Hair follicle dermal papilla cell (primary cell): ENCODE measurements at places on chromosomes 3 and 15. TPM values are rescaled to one million over a fixed set of nuclear protein-coding genes. Genes with fewer than 3 reads are reported as not detected.

RPL4 gene
- total RNA-seq = 2,559 and 3,846 TPM in 2 replicates

FAM107A gene
- total RNA-seq = 0.32 and 0.85 TPM in 2 replicates

RBP2 gene
- total RNA-seq = not detected in 2 replicates

SLC22A14 gene
- total RNA-seq = 0.16 and 0.49 TPM in 2 replicates

RAD51 gene
- total RNA-seq = 1.1 and 1.8 TPM in 2 replicates

PPP4R2 gene
- 54.8 and 56.8 TPM in 2 replicates for total RNA-seq

TMEM212 gene
- not detected in 2 replicates for total RNA-seq

TUSC7 gene
- total RNA-seq = not detected in 2 replicates

C2CD4A gene
- not detected in 2 replicates for total RNA-seq

DGKG gene
- total RNA-seq = under 0.01 and 0.24 TPM in 2 replicates
